ENCODE measurements at places on chromosomes 12 and 14. TPM values are rescaled to one million over a fixed set of nuclear protein-coding genes. Genes with fewer than 3 reads are reported as not detected.

Gene OTX2
- 8.2 TPM for total RNA-seq

Gene DNAI7
- 0.23 TPM for total RNA-seq

Gene LRRC43
- 0.72 TPM for total RNA-seq

Gene ANAPC7
- total RNA-seq, result 54.1 TPM

Gene ATXN7L3B
- 30.6 TPM for total RNA-seq

Gene ERBB3
- total RNA-seq, result 3.8 TPM

Gene PIP4K2C
- 43.6 TPM for total RNA-seq

Gene GDF3
- total RNA-seq, result not detected

Gene EIF2S3B
- total RNA-seq, result 6.0 TPM

Gene SLC15A5
- total RNA-seq, result not detected

Gene DDX47
- 62.1 TPM for total RNA-seq

Gene CELA1
- not detected for total RNA-seq

Gene KRT85
- total RNA-seq, result not detected

Gene TPCN1
- total RNA-seq, result 33.7 TPM

Gene GPR68
- 0.50 TPM for total RNA-seq

Gene NEUROD4
- total RNA-seq, result not detected

Gene LAG3
- 2.0 TPM for total RNA-seq

Gene SLC5A8
- total RNA-seq, result not detected

Gene CYP27B1
- 1.5 TPM for total RNA-seq

Gene EXOC3L4
- not detected for total RNA-seq

Data from astrocyte (in vitro differentiated cells and primary cell).